Hematopoietic multipotent progenitor cell treated with erythropoietin and hydrocortisone succinate and interleukin-3 and kit ligand, for 8 days (in vitro differentiated cells): ENCODE measurements at places on chromosomes 5 and 9.

GRCh38 chr5:44334622-44335021 is 54.6 kb downstream of the FGF10 start:
- no peak for DNase-seq

DNA sequence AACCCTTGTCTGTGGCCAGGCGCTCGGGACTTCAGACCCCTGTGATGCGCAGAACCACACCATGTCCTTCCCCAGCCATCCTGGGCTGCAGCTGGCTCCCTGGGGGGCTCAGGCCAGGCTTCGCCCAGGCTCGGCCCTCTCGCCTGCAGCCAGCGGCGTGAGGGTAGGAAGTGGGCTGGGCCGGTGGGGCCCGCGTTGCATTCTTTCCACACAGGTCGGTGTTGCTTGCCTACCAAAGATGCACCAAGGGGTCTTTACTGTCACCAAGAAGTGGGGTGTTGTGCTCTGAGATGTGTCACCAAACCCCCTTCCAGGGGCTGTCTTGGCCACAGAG is 48.3 kb upstream of the RNF130 start:
- DNase-seq: no peak

GRCh38 chr9:133468777-133469421 is 9.1 kb downstream of the CACFD1 start:
- no peak for DNase-seq

GRCh38 chr5:145912594-145912993 is 23.8 kb upstream of the SH3RF2 start:
- no peak for DNase-seq

GRCh38 chr9:136141682-136142413 is 23.2 kb upstream of the TMEM250 start:
- no peak for DNase-seq

DNA sequence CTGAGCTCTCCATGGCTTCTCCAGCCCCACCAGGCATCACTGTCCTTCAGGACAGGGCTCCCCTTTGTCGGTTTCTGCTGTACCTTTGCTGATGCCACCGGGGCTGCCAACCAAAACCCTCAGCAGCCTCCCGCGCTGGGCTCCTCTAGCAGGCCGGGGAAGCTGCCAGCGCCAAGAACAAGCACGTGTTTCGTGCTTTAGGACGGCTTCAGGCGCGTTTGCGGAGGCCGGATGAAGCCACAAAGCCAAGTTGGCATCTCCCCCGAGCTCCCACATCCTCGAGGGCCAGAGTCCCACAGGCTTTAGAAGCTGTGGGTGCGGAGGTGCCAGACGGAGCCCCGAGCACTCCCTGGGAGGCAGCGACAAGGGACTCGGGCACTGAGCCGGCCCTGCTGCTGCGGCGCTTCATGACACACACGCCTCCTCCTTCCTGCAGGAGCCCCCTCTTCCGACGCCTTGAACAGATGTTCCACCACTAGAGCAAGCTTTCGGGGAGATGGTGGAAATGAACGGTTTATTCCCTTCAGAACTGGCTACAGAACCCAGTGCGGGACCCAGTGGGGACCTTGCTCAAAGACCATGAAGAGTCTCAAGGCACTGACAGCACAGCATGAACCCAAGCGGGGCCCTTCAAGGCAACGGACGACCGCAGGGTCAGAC is 36.7 kb downstream of the SARDH start:
- no peak for DNase-seq

GRCh38 chr9:35774907-35775635 is 16.3 kb upstream of the NPR2 start:
- DNase-seq: no peak

DNA sequence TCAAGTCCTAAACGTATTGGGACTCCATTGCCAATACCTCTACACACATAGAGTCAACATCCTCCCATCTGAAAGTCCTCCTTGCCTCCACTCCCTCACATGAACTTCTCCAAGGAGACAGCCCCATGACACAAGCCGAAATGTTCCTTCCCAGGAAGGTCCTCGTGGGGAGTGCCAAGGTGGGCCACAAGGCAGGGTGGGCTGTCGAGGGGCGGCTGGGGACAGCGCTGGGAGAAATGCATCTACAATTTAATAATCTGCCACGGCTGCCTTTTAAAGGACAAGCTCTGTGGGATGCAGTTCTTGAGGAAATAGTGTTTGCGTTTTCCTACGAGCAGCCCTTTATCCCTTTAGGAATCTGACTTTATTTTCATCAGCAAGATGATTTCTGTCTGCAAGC is 138.7 kb downstream of the GABBR2 start:
- no peak for DNase-seq

GRCh38 chr9:108427751-108428150 is 428.0 kb downstream of the ACTL7B start:
- no peak for DNase-seq

GRCh38 chr5:128378196-128378595 is 159.8 kb downstream of the FBN2 start:
- DNase-seq: no peak

- no peak for DNase-seq
These were observed 790.8 kb downstream of the BRINP1 start for GRCh38 chr9:118578467-118578866.

- DNase-seq: no peak
These were observed 93.1 kb downstream of the C9orf152 start for GRCh38 chr9:110114859-110115201.

- DNase-seq: peak; percentile 52
These were observed 21.7 kb downstream of the TTC33 start for GRCh38 chr5:40733879-40734563.

DNA sequence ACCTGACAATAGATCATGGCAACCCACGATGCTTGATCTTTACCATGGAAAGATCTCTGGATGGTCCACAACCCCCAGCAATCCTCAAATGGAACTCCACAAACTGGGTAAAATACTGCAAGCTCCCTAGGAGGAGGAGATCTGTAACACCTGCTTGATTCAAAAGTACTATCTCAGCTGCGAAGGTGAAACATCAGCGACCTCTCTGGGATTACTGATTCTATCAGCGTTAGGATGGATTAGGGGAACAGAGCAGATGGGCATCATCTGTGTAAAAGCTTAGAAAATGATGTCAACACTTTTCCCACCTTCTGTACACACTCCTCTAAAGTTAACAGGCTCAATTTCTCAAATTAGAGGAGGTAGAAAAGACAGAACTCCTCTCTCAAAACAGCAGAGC is 31.5 kb upstream of the TRPC7 start:
- no peak for DNase-seq

DNA sequence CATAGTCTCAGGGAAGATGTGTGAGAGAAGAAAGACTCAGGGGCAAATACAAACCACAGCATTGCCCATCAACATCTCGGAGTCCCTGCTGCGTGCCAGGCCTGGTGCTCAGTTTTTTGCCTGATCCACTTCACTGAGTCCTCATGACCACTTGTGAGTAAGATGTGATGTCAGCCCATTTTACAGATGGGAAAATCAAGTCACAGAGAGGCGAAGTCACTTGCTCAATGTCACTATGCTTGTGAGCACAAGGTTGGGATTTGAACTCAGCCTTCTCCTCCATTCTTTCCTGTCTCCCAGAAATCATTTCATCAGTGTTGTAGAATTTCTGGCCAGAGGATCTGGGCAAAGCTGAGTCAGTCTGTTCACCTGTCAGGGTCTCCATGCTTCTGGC is 34.6 kb upstream of the PSD2 start:
- no peak for DNase-seq

DNA sequence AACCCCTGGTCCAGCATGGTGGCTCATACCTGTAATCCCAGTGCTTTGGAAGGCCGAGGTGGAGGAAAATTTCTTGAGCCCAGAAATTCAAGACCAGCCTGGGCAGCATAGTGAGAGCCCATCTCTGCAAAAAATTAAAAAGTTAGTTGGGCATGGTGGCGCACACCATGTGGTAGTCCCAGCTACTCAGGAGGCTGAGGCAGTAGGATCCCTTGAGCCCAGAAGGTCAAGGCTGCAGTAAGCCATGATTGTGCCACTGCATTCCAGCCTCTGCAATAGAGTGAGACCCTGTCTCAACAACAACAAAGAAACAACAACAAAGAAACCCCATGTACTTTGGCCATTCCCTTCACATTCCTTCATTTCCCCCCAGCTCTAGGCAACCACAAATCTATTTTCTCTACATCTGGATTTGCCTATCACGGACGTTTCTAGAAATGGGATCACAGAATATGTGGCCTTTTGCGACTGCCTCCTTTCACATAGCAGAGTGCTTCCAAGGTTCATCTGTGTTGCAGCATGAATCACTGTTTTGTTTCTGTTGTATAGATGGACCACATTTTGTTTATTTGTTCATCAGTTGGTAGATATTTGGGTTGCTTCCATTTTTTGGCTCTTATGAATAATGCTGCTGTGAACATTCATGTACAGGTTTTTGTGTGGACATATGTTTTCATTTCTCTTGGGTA is 17.9 kb downstream of the MIGA2 start:
- DNase-seq: no peak

DNA sequence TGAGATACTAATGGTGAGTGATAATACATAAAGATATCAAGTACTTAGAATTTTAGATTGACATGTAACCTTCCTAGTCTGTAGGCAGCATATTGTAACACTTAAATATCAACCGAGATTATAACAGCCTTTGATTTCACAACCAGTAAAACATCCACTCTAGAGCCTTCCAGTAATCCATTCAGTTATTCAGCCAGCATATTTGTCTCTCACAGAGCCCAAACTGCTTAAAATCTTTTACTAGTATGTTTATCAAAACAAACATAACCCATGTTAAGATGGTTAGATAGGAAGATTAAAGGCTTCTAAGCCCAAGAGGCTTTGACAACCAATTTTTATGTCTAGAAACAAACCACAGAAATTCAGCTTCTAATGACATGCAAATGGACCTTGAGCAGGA is 177.9 kb upstream of the FST start:
- DNase-seq: no peak

- no peak for DNase-seq
These were observed 556.6 kb downstream of the TLE1 start for GRCh38 chr9:81132796-81133195.

DNA sequence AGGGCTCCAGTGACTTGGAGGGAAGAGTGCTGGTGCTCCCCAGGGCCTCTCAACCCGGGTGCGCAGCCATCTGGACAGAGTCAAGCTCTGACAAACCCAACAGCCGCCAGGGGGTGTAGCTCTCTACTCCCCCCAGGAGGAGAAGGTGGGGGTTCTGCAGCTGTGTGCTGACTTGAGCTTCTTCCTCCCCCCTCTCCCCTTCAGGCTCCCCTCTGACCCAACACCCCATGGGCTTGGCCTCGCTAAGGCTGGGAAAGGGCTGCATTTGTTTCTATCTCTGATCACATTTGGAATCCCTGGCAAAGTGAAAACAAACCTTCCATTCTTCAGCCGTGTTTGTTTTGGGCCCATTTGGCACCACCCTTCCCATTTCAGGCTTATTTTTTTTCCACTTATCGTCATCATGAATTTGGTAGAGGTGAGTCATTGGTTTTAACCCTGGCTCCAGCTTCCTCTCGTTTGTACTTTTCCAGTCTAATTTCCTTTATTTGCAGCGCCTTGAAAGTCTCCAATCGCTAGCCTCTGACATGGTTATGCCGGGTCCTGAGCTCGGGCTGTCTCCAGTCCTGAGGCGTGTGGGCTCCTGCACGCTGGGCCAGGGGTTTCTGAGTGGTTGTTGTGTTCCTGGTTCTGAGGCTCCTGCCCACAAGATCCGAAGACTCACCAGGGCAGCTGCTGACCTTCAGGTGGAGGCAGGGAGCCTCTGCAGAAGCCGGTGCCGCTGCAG is 36.1 kb downstream of the DAP start:
- no peak for DNase-seq

GRCh38 chr9:70422371-70423043 is 8.1 kb upstream of the KLF9 start:
- no peak for DNase-seq

DNA sequence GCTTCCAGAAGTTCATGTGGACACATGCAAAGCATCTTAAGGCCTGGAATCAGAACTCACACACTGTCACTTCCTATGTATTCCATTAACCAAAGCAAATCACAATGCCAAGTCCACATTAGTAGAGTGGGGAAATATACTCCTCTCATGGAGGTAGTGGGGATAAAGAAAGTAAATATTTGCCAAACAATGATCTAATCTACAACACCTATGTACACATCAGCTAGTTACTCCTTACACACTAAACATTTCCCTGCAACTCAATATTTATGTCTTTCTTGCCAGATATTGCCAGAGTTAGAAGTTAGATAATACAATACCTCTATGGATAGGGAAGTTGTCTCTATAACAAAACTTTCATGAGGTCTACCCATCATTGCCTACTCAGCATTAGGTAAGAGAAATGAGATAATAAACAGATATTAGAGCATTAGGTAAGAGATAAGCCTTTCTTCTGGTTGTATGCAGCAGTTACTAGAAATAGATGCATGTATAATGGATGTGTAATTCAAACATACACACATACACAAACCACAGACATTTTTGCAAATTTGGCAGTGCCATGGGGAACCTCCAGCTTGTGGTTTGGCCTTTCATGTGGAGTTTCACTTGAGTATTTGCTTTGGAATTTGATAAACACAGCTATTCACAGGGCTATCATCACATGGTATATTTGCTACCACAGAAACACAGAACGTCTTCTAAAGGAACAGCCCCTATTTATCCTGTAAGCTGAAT is 196.5 kb downstream of the TLE1 start:
- DNase-seq: no peak

DNA sequence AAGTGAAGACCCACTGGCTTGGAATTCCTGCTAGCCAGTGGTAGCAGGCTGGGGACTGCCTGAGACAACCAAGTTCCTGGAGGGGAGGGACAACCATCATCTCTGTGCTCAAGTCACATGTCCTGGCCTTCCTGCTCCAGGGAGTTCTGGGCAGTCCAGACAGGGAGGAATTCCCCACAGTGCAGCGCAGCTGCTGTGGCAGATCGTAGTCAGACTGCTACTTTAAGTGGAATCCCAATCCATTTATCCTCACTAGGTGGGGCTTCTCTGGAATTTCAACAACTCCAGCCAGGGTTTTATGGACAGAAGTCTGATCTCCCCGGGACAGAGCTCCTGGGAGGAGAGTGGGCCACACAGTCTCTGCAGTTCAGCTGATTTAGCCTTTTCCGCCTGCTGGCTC is 20.9 kb upstream of the OR5C1 start:
- no peak for DNase-seq

- no peak for DNase-seq
These were observed 100.4 kb downstream of the OSTF1 start for GRCh38 chr9:75188756-75189155.

- DNase-seq: no peak
These were observed 92.9 kb upstream of the IER5L start for GRCh38 chr9:129270903-129271431.

DNA sequence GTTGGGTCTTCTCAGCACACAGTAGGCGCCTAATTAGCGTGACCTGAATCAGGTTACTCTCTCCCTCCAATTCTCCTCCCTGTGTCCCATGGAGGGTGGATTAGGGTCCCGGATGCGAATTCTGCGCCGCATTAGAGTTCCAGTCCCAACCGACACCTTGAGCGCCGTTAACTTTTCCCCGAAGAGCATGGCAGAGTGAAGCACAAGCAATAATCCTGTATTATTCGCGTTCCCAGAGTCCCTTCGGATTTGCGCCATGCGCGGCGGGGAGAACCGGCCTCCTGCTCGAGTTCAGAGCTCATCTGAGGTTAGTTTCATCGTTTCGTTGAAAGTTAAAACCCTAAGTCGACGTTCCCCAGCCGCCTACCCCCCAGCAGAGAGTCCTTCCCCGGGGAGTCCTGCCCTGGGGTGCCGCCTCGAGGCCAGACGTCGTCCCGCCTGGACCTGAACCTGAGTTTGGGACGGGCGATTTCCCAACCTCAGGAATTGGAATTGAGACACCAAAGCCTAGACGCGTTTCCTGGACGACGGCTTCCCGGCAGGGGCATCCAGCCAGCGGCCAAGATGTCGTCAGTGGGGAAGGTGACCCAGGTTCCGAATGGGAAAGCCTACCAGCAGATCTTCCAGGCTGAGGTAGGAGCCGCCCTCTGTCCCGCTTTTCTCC is at the start of gene CCDC180:
Gene CCDC180 (plus strand): TSS at position 160 of the 664 bp plus-strand sequence. CDS start 405 bp downstream, at position 565.
- DNase-seq: no peak

GRCh38 chr5:73135429-73136054 is 15.2 kb downstream of the TMEM171 start:
- peak; percentile 58 for DNase-seq
